Neural crest cell (in vitro differentiated cells): ENCODE measurements at places on chromosomes 2 and 18.

GRCh38 chr18:59540780-59541179 is 156.4 kb downstream of the CCBE1 start:
- no peak for DNase-seq

GRCh38 chr2:172806493-172806892 is 70.8 kb downstream of the RAPGEF4 start:
- DNase-seq: no peak

DNA sequence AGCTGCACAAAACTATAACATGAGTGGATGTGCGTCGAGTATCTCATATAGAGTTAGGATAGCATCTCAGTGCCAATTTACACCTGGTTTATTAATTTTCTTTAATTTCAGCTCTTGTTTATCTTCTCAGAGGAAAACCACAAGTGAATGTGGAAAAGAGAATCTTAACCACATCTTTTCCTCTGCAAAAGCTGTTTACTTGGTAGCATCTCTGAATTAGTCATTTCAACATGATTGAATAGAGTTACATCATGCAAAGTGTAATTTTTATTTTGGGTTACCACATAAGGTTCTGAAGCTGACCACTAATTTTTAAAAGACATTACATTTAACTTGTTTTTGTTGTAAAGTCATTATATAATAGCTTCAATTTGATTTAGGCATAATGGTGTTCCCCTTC is 83.8 kb upstream of the FAM237A start:
- no peak for DNase-seq

DNA sequence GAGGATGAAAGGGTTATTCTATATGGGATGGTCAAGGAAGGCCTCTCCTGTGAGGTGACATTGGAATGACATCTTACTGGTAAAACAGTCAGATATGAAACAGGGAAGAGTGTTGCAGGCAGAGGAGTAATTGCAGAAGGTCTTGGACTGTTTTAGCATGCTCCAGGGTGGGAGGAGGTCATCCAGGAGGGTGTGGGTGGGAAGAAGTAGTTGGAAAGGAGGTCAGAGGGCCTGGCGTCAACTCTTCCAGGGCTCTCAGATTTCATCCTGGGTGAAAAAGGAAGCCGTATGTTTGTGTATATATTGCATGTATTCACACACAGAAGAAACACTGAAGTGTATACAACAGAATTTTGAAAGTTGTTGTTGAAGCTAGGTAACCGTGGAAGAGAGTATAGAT is 48.2 kb downstream of the ATP9B start:
- DNase-seq: no peak

DNA sequence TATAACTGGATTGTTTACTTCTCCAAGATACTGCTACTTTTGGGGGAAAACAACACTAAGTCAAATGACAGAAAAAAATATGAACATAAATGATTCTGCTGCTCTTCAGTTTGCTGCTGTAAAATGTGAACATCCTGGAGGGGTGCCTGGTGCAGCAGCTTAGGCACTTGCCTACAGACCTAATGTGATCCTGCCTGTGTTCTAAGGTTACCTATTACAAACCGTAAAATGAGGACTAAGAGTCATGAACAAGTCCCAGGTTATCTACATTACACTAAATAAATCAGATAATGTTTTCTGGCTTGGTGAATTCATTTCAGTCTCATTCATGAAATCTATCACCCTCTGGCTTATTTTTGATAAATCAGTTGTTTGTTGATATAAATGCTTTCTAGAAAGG is 38.4 kb upstream of the ERCC3 start:
- no peak for DNase-seq
